ENCODE measurements at places on chromosomes 12 and 14.

GRCh38 chr12:103841690-103842584 is 903 bp upstream of the NT5DC3 start:
- peak; percentile 12 for DNase-seq

DNA sequence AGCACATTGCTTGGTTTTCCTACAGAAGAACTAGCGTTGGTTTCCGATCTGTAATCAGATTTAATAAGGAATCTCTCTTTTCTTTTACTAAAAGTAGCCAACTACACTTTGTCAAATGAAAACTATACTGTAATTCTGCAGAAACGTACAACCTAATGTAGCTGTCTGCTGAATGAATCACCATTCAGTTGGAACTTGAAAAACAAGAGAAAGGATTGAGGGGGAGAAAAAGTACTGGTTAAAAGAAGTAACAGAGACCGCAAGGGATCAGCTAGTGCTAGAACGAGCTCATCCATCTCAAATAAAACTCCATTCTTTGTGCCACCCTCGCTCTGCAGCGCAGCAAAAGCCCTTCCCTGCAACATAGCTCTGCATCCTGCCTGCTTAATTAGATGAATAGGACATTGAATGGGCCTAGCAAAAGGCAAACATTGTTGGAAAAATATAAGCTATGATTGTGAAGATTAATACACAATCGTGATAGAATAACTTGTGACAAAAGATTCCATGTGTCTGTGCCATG is 2.6 kb downstream of the GARIN2 start:
- DNase-seq = no peak

DNA sequence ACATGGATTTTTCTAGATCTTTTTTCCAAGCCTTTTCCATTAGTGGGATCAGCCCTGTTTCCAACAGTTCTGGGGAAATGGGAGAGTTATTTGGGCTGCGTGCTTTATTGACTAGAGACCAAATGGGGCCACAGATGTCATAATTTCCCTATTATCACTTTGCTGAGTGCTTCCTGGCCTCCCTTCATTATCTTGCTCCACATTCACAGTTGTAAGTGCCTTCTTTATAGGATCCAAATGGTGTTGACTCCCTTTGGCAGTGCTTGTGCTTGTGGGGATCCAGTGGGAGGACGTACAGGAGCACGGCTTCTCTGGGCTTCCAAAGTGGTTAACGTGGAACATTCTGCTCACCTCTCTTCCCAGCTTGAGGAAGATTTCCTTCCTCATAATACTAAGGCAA is 141.0 kb upstream of the RMST start:
- no peak for DNase-seq

DNA sequence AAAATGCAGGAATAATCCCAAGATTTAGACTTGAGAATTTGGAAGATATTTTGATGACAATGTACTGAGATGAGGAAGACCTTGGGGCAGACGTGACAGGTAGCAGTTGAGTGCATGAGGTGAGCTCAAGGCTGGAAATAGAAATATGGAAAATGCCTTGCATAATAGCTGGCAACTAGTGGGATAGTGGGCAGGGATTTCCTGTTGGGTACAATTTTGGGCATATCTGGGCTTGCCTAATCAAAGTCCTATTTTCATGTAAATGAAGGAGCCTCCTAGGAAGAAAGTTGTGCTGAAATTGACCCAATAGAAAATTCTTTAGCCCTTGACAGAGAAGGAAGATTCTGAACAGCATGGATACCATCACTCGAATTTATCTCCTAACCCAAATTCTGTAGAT is 6.4 kb upstream of the GLIPR1 start:
- DNase-seq = no peak

- no peak for DNase-seq
These were observed 255.9 kb upstream of the KITLG start for GRCh38 chr12:88836156-88836555.

GRCh38 chr14:72700338-72701236 is 193.3 kb downstream of the DPF3 start:
- DNase-seq = no peak

DNA sequence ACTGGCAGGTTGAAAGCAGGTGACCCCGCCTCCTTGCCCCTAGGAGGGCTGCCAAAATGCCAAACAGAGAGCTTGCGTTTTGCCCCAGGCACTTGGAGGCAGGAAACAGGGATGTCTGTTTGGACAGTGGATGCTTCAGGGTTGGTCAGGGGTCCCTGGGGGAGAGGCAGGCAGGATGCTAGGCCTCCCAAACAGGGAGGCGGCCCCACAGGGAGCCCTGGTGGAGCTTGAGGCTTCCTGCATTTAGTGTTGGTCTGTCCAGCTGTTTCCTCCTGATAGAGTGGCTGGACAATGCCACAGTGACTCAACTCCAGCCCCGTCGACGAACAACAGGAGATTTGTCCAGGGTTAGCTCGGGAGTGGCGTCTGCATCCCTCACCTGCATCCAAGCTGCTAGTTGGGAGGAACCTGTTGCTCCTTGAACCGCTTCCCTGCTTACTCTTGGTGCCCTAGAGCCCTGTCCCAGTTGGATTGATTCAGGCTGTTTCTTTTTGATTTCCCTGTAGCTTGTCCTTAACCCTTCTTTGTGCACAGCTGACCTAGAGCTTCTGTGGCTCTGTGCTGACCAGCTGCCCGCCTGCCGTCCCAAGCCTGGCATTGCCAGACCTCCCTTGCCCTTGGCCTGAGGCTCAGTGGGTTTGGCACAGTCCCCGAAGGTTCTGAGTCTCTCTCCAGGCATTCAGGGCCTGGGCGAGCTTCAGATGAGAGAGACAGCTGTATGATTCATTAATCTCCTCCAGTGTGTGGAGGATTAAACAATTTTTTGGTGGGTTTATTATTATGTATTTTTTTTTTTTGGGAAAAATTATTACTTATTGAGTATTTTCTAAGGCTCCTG is 45.9 kb downstream of the TSPAN9 start:
- DNase-seq = no peak

DNA sequence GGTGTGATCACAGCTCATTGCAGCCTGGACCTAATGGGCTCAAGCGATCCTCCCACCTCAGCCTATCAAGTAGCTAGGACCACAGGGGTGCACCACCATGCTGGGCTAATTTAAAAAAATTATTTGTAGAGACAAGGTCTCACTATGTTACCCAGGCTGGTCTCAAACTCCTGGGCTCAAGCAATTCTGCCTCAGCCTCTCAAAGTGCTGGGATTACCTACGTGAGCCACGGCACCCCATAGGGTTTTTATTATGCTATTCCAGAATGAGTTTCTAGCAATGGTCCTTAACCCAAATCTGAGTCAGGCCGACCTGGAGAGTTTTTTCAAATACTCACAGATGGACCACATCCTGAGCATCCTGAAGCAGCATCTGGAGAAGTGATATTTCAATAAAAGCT is 159.8 kb downstream of the CPNE8 start:
- DNase-seq = no peak

DNA sequence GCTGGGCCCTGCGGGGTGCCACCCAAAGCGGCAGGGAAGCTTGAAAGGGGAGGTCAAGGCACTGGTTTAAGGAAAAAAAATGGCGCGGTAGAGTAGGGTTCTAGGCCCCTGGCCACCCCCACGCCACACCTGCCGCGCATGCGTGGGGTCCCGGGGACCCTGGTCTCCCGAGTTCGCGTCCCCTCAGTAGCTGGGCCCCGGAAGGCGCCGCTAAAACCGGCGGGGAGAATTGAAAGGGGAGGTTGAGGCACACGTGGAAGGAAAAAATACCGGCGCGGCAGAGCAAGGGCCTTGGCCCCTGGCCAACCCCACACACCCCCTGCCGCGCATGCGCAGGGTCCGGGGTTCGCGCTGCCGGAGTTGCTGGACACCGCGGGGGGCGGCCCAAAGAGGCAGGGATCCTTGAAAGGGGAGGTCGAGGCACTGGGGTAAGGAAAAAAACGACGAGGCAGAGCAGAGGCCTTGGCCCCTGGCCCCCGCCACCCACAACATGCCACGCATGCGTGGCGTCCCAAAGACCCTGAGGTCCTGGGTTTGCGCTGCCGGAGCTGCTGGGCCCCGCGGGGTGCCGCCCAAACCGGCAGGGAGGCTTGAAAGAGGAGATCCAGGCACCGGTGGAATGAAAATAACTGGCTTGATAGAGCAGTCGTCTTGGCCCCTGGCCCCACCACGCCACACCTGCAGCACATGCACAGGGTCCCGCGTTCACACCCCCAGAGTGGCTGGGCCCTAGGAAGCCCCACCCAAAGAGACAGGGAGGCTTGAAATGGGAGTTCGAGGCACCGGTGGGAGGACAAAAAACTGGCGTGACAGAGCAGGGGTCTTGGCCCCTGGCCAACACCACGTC is 314.5 kb downstream of the ALG10 start:
- DNase-seq = no peak

Data from activated CD4-positive, alpha-beta T cell treated with anti-CD3 and anti-CD28 coated beads for 1 hour (primary cell).